ENCODE measurements at places on chromosomes 13 and 19.
A peak's percentile ranks its signal among the peaks of the same experiment; 100 is the strongest.

DNA sequence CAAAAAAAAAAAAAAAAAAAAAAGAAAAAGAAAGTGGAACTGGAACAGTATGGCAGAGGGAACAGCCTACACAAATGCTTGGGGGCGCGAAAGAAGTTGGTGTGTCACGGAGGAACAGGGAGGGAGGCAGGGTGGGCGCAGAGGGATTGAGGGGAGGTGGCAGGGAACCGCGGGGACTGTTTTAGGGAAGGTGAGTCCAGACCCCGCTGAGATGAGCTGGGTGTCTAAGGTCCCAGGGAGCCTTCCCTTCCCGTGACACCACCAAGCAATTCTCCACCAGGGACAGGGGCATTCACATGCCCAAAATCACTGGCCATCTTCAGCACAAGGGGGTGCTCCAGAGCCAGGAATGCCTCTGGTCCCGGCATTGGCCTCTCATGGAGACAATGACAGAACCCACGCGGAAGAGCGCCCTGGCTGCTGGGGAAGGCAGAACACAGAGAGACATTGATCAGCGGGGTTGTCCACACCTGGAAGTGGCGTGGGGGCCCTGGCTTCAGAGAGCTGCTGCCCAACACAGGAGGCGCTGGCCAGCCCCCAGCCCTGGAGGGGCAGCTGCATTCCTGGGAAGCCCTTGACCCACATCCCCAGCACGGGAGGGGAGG, 6.9 kb downstream of the PEAK3 start:
- peak; percentile 64 for DNase-seq

DNA sequence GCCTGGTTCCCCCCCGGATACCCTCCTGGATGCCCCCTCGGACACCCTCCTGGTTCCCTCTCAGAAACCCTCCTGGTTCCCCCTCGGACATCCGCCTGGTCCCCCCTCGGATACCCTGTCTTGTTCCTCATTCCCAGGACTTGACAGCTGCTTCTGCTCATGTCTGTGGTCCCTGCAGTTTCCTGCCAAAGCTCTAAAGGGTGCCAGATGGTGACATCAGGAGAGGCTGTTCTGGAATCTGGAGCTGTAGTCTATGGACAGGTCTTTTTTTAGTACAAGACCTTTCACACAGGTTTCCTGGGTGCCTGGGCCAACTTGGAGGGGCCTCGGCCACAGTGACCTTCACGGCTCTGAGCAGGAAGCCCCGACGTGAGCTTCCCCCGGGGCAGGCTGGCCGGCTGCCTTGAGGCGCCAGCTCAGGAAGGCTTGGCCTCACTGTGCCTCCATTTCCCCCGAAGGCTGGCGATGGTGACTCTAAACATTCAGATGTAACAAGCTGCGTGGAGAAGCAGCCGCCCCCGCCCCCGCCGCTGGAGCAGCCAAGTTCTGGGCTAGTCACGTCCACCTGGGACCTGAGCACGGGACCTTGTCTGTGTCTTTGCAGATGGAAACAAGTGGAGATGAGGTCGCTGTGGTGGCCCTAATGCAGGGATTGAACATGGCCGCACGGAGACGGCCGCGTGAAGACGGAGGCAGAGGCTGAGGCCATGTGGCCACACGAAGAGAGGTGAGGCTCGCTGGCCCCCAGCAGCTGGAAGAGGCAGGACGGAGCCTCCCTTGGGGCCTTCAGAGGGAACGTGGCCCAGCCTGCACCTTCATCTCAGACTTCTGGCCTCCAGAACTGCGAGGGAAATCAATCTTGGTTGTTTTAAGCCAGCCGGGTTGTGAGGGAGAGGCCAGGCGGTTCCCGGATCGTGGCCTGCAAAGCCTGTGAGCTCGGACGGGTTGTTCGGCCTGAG, 12.7 kb downstream of the SGTA start:
- peak; percentile 63 for DNase-seq

DNA sequence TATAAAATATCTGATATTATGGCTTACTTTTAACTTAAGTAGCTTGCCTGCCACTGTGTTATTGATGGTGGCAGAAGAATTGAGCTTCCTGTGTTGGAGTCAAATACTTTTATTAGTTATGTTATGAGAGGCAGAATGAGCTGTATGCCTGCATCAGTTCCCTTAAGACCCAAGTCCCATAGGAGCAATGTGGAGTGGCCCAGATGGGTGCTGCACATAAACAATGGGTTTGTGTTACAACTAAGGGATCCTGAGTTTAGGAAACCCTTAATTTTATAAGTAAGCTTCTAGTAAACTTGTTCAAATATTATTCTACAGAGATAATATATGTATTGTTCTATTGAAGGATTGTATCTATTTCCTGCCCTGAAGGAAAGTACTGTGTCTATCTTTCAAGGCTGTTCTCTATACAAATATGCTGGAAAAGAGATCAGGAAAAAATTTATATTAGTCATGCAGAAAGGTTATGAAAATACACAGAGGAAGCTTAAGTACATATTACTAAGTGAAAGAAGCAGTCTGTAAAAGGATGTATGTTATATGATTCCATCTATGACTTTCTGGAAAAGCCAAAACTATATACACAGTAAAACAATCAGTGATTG, 2018.0 kb upstream of the PCDH20 start:
- DNase-seq, result peak; percentile 18

DNA sequence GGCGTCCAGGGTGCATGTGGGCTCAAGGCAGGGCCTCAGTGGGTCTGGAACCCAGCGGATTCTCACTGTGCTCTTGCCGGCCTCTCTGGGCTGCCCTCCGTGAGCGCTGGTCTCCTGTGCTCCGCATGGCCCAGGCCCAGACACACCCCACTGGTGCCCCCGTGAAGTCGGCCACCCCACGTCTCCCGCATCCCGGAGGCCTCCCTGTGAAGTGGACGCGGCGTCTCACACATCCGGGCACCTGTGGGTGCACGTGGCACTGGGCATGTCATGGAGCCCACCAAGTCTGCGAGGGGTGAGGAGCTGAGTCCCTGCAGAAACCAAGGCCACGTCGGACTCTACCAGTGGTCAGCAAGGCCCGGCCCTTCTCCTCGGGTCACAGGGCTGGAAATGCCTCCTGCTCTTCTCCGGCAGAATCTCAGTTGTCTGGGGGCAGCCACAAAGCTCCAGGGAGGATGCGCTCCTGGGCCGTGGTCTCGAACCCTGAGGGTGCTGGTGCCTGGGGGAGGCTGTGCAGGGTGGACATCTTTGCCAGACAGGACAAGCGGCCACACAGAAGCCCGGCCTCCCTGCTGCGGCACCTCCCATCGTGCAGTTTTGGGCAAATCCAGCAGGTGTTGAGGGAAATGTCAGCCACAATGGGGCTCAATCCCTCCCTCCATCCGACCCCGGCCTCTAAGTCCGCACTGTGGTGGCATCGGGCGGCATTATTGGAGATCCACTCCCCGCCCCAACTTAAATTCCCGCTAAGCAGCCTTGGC, 2.2 kb downstream of the C13orf46 start:
- DNase-seq, result no peak

DNA sequence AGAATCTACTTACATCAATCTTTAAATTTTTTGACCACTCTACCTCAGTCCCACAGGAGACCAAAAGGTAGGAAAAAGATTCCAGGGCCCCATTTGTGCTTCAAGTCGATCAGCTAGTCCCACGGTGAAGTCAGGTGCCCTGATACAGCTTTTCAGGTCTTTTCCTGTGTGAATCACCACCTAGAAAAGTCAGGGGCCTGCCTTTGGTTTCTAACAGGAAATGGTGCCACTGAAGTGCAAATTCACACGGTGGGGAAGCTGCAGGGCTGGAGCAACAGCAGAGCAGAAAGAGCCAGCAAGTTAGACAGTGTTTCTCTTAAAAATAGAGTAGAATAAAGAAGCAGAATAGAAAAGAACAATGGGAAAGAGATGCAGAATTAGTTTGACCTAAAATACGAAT, 107.5 kb downstream of the KLF12 start:
- no peak for DNase-seq

- DNase-seq, result no peak
These were observed 2.6 kb downstream of the UNC13A start for GRCh38 chr19:17685451-17686022.

GRCh38 chr13:94556621-94557020, 39.3 kb downstream of the TGDS start:
- DNase-seq, result no peak

DNA sequence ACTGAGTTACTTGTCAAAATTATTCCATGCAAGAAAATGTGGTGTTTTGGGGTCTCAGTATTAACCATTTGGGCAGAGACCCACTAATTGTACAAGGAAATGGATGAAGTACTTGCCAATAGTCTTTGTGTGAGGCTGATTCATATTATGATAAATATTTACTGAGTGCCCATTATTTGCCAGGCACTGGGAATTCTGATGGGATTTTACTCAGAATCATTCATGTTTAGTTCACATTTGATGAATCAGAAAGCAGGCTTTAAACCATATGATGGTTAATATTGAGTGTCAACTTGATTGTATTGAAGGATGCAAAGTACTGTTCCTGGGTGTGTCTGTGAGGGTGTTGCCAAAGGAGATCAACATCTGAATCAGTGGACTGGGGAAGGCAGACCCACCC, 66.2 kb upstream of the SOX21 start:
- no peak for DNase-seq

GRCh38 chr19:7756258-7756657, 6.8 kb upstream of the CLEC4M start:
- DNase-seq, result no peak

DNA sequence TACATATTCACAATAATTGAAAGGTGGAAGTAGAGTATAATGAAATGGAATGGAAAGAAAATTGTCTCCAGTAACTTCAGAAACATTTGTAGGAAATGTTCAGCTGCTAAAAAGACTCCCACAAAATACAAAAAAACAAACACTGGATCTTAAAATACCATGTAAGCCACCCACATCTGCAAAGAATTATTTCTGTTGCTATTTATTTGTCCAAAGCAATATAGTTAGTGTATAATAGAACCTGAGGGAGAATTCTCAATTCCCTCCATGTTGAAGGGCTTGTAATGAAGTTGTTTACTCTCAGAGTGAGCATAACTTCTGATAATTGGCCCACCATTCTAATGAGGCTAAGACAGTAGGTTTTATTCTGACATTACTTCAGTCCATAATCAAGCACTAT, 37.4 kb upstream of the KLF12 start:
- no peak for DNase-seq

DNA sequence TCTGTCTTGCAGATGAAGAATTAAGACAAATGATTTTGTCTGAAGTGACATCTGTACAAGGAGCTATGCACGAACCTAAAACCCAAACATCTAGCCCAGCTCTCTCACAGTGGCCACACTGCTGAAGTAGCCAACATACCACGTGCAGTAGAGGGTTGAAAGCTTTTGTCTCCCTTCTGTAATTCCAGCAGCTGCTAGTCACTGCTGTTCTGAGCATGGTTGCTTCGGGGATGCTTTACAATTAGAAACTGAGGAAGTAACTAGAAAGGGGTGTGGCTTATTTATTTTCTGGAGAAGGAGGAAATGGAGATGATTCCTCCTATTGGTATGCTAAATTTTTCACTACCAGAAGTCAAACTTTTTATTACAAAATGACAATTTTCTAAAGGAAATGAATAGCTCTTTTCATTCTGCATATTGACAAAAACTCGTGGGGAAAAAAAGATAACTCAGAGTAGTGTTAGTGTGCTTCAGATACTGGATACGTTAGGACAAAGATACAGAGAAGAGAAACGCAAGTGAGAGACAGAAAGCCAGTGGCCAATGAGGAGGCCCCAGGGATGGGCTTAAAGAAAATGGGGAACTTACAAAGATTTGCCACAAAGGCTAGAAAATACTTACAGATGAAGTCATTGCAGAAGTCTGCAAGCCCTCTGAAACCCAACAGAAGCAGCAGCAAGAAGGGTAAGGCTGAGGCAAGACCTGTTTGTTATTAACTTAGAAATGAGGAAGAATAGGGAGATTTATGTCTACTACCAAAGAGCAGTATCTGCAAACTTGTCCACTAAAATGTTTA, 192.7 kb upstream of the MIR17HG start:
- no peak for DNase-seq

- DNase-seq, result no peak
These were observed 7.2 kb downstream of the DNAJC15 start for GRCh38 chr13:43030548-43030947.

- no peak for DNase-seq
These were observed 171.9 kb downstream of the KLF5 start for GRCh38 chr13:73230716-73231115.

DNA sequence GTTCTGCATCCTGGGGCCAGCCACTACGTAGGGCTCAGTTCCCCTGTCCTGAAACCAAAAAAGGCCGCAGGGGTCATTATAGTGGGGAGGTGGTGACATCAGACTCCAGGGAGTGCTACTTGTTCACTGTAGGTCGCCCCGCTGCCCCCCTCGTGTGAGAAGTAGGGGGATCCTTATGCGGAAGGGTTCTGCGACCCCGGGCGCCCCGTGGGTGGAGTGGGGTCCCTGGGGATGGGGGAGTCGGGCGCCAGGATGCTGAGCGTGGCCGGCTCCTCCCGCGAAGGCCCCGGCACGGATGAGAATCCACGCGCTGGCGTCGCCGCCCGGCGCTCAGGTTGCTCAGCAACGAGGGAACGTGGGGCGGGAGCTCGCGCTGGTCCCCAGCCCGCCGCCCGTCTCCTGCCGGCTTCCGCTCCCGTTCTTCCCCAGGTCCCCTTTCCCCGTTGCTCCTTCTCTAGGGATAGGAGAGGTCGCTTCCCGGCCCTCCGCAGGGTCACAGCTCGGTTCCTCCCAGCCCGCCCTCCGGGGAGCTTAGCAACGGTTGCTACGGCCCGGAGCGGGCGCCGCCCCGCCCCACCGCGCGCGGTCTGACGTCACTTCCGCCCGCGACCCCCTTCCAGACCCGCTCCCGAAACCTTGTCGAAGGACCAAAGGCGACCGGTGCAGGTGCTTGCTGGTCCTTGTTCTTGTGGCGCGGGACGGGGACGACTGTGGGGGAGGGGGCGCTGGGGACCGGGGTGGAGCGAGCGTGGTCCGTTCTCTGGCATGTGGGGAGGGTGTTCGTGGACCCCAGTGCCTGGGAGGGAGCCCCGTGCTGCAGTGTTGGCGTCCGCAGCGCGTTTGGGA, at the start of gene NAT14:
NAT14 (plus strand) TSS at position 596 of the 846 bp plus-strand sequence. CDS start 521 bp downstream, outside the sequence.
- DNase-seq, result peak; percentile 48
